Stimulated activated memory B cell treated with anti-CD40 and anti-IgM and Interleukin-4, amounts not matched to agents 10 μg/mL and 1 μg/mL and 100 μg/mL, for 72 hours (primary cell): ENCODE measurements at places on chromosomes 5 and 9.

- ATAC-seq: no peak
Measured at GRCh38 chr9:133255371-133256135, 19.4 kb downstream of the ABO start.

GRCh38 chr9:133701321-133701980, 36.7 kb downstream of the SARDH start:
- peak; percentile 31 for ATAC-seq

- ATAC-seq: no peak
Measured at GRCh38 chr9:87546704-87547103, 49.0 kb downstream of the DAPK1 start.

GRCh38 chr5:147939431-147940114, 33.2 kb upstream of the C5orf46 start:
- ATAC-seq: no peak

DNA sequence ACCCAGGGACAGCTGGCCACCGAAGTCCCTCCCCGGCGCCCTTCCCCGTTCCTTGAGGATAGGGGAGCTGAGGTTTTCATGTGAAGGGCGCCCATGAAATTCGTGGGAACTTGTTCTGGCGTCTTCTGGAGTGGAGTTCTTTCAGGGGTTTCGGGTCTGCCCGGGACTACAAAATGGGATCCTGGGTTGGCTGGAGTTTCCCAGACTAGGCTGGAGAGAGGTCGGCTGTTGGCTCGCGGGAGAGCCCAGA, 3.6 kb upstream of the RGMB start:
- no peak for ATAC-seq

DNA sequence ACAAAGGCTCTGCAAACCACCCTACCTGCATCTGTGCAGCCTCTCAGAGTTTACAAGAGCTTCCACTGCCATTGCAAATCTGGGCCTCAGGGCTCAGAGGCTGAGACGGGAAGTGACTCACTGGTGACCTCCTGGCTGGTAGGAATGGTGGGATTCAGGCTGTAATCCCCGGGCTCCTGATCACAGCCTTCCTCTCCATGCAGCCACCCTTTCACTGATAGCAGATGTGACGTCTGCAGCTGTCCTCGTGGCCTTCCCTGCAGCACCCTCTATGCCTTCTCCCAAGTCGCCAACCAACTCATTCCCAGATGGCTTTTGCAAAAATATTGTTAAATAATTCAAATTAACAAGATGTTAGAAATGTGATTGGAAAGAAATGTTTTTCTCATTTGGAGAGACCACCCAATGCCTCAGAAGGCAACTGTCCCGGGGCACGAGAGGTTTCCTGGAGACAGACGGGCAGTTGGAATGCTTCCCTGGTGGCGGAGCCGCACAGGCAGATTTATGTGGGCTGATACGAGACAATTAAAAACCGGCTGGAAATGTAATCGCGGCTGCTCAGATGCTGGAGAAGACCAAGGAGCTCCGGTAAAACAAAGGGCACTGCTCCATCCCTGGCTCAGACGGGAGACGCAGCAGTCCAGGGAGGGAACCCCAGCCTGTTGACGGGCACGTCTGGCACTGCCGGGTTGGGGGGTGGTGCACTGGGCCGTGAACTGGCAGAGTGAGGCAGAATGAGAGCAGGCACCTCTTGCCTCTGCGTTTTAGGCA, 34.4 kb upstream of the SLC25A51 start:
- no peak for ATAC-seq

DNA sequence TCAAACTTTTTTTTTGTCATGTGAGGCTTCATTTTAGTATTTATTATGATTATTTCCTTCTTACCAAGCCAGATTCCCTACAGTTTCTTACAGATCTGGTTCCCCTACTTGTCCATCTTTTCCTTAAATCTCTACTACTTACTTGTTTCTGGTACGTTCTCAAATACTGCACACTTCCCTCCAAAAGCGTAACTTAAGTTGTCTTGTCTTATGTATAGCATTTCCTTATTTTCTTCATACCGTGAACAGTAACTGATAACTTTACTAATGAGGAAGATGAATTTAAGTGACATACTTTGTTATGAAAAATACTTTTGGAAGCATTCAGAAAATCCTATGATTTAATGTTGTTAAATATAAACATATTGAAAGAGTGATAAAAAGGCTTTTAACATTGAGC, 67.3 kb downstream of the PARP8 start:
- no peak for ATAC-seq

DNA sequence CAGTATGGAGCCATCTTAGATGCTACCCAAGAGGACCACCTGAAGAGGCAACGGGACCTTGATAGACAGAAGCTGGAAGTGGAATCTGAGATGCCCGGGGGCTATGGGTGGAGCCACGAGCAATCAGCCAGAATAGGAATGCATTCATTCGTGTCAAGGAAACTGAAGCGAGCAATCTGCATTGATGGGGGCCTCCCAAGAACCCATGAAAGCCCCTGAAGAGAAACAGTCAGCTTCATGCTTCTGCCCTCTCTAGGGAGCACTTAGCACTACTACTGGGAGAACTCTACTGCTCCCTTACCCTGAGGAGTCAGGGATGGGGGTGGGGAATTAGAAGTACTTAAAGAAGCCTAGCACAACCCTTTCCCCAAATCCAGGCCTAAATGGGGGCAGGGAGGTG, 51.9 kb upstream of the TCERG1 start:
- no peak for ATAC-seq

- ATAC-seq: no peak
Measured at GRCh38 chr9:131045300-131046092, 36.5 kb downstream of the LAMC3 start.

- no peak for ATAC-seq
Measured at GRCh38 chr5:170139786-170140335, 34.2 kb downstream of the FOXI1 start.

DNA sequence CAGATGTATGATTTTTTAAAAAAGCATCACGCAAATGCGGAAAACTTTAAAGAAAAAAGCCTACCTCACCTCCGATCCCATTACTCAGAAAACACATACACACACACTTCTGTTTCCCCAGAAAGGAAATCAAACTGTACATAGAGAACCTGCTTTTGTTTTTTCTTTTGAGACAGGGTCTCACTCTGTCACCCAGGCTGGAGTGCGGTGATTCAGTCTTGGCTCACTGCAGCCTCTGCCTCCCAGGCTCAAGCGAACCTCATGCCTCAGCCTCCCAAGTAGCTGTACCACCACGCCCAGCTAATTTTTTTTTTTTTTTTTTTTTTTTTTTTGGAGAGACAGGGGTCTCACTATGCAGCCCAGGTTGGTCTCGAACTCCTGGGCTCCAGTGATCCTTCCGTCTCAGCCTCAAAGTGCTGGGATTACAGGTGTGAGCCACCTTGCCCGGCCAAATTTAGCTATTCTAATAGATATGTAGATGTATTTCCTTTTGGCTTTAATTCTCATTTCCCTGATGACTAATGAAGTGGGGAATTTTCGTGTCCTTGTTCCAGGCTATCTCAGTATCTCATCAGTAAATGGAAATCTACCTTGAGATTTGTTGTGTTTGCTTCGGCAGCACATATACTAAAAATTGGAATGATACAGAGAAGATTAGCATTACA, 25.7 kb upstream of the EEIG1 start:
- ATAC-seq: no peak

GRCh38 chr5:82246960-82247574, 31.1 kb downstream of the RPS23 start:
- ATAC-seq: no peak

DNA sequence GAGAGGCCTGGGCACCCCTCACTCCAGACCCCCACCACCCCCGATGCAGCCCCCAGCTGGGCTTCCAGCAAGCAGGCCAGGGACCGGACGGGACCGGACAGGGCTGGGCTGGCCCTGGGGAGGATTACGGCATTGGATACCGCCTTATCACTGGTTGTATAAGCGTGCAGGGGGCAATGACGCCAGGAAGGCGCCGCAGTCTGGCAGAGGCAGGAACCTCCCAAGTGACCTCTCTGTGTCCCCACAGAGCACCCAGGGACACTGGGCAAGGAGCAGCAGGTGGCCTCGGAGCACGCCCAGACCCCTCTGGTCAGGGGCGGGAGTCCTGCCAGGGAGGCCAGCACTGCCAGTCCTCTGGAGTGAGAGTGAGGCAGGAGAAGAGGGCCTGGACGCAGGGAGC, 723 bp upstream of the LCN15 start:
- no peak for ATAC-seq

GRCh38 chr5:109656829-109657228, 32.9 kb upstream of the MAN2A1 start:
- no peak for ATAC-seq

DNA sequence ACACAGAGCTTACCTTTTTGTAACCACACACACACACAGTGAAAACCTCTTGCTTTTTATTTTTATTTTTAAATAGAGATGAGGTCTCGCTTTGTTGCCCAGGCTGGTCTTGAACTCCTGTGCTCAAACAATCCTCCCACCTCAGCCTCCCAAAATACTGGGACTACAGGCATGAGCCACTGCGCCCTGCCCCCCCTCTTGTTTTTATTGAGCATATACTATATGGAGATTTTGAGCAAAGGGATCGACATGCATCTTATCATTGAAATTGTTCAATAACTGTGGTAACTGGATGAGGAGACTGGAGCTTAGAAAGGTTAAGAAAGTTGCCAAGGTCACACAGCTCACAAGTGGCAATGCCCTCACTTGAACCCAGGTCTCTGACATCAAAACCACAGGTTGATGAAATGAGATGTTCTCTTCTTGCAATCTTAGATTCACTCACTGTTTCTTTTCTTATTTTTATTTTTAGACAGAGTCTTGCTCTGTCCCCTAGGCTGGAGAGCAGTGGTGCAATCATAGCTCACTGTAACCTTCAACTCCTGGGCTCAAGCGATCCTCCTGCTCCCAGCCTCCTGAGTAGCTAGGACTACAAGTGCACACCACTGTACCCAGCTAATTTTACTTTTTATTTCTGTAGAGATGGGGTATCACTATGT, 26.8 kb upstream of the STXBP1 start:
- no peak for ATAC-seq

DNA sequence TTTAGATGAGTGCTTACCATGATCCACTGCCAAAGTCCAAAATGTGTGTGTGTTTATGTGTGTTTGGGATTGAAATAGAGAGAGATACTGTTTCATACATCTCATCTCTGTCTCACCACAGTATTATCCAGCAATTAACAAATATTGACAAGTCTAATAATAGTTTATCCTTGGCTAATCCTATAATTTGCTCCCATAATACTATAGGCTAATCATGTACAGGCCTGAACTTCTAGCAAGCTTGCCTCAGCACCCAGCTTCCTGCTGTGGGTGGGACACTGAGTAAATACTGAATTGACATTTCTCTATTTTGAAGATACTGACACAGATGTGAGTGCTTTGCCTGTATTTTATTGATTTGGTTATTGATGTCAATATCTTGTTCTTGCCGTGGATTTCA, 35.3 kb upstream of the KCNV2 start:
- no peak for ATAC-seq
